ENCODE measurements at places on chromosomes 7 and 10.

DNA sequence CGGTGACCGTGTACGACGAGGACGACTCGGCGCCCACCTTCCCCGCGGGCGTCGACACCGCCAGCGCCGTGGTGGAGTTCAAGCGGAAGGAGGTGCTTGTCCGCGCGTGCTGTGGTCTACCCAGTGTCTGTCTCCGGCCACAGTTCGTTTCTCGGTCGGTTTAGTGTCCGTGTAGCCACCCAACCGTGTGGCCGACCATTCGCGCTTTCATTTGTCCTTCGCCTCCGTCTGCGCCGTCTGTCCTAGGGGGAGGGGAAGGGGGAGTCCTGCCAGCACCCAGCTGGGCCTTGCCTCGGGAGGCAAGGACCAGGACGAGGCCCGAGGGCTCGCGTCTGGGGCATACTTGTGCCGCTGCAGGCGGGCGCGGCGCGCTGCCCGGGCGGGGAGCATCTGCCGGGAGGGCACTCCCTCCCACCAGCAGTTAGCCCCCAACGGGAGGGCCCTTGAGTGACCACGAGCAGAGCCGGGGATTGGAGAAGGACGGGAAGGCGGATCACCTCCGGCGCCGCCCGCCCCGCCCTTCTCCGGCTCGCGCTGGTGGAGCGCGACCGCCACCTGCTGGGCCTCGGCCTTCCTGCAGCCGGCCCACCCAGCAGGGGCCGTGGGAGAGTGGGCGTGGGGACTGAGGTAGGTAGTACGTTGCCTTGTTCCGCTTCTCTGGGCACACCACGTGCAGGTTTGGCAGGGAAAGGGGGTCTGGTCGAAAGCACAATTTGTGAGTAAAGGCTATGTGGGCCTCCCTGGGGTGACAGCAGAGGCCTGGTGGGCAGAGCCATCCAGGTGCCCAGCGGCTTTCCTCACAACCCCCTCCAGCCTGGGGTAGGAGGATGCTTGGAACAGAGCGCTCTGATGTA is 28.5 kb downstream of the RET start:
- peak; percentile 61 for DNase-seq

DNA sequence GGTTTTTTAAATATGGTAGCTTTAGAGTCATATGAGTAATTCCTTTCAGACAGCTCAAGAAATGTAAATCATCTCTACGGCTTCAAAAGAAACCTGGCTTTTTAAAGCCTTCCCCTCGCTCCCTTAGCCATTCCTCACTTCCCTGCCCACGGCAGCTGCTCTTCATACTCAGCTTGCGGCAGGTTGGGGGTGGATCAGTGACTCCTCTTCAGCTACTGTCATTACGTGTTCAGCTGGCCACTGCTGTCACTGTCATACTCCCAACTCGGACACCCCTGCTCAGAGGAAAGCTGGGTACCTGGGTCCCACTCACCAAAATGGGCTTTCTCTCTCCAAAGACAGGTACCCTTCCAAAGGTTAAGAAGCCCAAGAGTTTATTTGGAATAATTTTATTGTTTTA is 6.6 kb downstream of the YWHAG start:
- DNase-seq, result no peak

DNA sequence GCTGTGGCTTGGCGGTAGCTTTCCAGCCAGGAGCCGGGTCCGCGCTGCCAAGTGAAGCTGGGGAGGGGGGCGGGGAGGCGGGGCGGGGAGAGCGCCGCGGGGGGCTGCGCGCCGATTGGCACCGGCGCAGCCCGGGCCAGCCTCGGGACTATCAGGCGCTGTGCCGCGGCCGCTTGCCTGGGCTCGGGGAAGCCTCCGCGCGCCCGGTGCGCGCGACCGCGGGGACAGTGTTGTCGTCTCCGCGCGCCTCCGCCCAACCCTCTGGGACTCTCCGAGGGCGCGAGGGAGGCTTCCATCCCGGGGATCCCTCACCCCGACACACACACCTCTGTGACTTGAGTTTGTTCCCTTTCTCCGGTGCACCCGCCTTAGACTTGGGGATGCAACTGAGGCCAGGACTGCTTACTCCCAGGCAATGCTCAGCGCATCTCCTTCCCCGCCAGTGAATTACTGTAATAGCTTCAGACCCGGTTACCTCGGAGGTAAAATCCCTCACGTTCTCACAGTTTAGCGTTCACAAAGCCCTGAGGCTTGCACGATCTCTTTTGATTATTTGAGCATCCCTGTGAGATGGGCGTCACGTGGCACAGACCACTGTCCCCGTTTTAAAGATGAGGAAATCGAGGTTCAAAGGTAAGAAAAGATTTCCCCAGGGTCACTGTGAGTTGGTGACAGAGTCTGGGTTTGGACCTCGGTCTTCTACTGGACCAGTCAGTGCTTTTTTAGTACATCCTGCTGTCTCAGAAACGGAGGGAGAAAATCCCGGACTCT is at the start of gene NKX1-2:
Gene NKX1-2 (minus strand): TSS at position 24 of the 771 bp plus-strand sequence. CDS start 92 bp downstream, outside the sequence.
- DNase-seq, result no peak

- DNase-seq, result no peak
Observed at GRCh38 chr7:93146472-93147141, 1.6 kb downstream of the SAMD9L start.

- no peak for DNase-seq
Observed at GRCh38 chr7:4720225-4720624, 38.1 kb downstream of the FOXK1 start.

GRCh38 chr10:12829831-12830390 is 171.6 kb downstream of the CCDC3 start:
- DNase-seq, result no peak

DNA sequence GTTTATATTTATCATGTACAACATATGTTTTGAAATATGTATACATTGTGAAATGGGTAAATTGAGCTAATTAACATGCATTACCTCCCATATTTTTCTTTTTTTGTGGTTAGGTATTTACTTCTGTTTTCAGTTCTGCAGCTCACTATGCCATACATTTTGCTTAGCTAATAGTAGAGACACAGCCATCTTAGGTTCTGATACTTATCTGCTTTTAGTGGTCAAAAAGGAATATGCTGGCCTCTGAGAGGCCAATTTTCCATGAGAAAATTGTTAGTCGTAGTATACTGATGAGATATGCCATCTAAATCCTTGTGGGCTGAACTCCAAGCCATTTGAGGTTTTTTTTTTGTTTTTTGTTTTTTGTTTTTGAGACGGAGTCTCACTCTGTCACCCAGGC is 31.0 kb downstream of the SGPL1 start:
- no peak for DNase-seq

DNA sequence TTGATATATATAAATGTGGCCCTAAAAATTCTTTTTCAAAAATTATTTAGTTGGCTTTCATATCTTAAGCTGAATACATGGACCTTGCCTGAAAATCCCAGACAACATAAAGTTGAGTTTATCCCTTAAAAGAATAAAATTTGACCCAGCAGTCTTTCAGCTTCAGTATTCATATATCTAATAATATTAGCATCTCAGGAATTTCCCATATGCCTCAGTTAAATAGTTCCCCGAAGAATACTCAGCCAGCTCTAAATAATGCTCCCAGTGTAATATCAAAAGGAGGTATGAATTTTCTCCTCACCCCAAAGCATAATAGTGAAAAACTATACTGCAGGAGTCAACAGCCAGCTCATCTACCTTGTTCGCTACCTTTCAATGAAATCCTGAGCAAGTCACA is 145.9 kb downstream of the CTNNA3 start:
- DNase-seq, result no peak

GRCh38 chr7:17298102-17298839 is at the start of gene AHR:
Gene AHR, plus strand, starts transcription at chr7:17298652. Its CDS starts 613 bp downstream, at chr7:17299265.
- DNase-seq, result peak; percentile 99

DNA sequence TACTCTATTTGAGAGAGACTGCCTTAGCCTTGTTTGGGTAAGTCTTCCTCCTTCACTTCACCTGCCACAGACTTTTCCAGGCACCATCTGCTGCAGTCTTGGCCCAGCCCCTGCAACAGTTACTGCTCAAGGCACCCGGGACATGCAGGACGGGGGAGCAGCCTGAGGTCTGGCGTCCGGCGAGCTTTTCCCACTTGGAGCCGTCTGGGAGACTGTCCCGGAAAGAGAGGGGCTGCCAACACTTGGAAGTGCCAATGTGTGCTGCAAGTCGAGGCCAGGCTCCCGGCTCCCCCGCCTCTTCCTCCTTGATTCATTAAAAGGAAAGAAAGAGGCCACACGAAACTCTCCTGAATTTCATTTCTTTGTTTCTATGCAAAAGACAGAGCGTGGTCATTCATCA is 13.7 kb downstream of the HTRA1 start:
- no peak for DNase-seq

DNA sequence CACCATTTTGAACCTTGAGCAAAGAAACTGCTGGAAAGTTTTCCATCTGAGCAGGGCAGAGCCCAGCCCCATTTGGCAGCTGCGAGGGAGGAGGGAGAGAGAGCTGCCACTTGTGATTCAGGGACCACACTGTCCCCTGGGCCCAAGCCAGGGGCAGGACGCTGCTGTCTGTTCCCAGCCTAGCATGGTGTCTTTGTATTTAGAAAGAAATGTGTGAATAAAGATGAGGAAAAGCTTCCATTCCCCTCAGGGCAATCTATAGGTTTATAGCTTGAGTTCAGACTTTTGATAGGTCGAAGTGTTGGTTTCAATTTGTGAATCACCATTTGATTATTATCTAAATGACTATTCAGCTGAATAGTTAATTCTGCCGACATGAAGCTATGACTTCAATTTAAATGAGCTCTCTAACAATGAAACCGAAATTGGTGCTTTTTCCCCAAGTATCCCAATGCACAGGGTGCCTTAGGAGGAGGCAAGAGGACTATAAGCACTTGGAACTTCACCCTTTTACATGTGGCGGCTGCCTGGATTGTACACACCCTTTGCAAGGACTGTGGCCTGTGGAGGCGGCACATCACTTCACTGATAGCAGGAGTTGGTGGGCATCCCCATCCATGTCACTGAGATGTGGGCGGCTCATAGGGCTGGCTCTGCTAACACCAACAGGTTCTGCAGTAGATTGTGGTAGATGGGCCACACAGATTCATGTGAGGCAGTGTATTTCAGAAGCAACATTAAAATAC is 223.5 kb downstream of the CCDC3 start:
- no peak for DNase-seq

DNA sequence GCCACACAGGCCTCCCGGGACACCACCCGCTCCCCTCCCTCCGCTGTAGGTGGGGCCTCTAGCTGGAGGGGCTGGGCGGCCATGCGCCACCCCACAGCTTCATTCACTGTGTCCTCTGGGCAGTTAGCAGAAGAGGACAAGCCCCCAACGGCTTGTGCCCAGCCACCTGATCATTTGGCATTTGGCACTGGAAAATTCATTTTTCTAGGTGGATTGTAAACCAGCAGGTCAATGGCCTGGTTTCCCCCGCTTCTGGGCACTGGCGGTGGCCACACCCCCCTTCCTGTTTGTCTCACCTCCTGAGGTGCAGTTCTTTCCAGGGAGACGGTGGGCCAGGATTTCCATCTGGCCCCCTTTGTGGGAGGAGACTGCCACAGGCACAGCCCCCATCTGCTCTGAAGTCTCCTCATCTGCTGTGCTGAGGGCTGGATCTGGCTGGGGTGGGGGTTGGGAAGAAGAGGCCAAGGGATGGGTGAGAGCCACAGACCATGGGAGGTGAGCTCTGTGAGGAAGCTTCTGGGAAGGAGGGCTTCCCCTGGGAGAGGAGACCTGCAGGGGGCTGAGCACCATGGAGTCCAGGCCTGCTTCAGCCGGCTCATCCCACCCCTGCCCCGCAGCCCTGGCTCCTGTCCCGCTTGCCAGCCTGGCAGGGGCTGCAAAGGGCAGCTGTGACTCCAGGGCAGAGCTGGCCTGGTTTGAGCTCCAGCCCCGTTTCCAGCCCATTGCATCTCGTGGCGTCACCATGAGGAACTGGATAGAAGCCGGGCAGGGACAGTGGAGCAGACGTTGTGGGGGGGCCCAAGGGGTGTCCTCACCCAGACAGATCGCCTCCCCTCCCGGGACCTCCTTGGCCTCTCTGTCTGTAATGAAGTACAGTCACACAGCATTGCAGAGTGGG is 40.1 kb upstream of the SLC29A3 start:
- no peak for DNase-seq

DNA sequence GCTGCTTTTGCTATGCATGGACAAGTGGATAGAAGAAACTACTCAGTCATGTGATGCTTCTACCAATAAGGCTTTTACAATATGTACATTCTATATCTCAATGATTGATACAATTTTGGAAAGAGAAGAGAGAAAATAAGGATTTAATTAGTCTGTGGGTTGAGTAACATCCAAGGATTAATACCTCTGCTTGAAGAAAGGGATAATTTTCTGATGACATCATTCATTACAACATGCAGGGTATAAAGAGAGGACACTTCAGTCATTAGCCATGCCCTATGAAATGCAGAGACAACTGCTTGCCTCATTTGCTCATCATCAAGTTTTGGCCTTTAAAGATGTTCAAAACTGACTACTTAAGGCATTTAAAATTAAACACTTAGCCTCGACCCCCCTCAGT is 237.3 kb downstream of the AHR start:
- DNase-seq, result no peak

GRCh38 chr7:36185756-36186155 is 32.7 kb downstream of the EEPD1 start:
- no peak for DNase-seq

GRCh38 chr7:7183838-7184463 is 1.6 kb downstream of the C1GALT1 start:
- no peak for DNase-seq

DNA sequence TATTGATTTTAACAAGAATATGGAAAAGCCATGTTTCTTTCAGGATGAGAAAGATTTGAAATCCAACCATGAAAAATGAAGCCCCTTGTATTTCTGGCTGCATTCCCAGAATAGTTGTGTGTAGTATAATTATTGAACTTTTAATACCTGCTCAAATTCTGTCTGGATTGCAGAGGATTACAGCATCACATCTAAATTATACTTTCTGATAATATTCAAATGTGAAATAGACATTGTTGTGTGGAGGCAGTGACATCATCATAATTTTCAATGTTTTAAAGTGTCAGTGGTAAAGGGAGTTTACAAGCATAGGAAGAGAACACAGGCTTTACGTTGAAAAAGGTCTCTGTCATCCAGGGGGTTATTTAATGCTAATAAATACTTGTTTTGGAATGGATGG is 93.4 kb downstream of the POLL start:
- no peak for DNase-seq
